ENCODE measurements at places on chromosomes 4 and X.

- DNase-seq: no peak
Measured at GRCh38 chr4:174383783-174384182, 100.1 kb downstream of the CEP44 start.

DNA sequence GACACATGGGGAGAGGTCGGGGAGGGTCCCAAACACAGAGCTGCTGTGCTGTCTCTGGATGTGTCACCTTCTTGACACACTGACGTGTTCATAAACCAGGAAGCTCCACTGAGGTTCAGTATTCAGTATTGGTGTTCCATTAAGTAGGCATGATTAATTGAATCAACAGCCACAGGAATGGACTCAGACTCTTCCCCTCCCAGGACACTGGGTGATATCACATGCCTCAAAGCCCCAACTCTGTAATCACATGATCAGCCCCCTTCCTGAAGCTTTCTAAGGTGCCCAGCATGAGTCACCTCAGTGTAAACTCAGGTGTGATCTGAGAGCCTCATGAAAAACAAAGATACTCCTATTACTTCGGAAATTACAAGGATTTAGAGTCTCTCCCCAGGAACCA, 21.1 kb upstream of the HNRNPD start:
- no peak for DNase-seq

- DNase-seq: peak; percentile 32
Measured at GRCh38 chr4:751676-752075, 46.0 kb downstream of the PCGF3 start.

GRCh38 chr4:106367072-106367471, 1.5 kb downstream of the GIMD1 start:
- DNase-seq: no peak

DNA sequence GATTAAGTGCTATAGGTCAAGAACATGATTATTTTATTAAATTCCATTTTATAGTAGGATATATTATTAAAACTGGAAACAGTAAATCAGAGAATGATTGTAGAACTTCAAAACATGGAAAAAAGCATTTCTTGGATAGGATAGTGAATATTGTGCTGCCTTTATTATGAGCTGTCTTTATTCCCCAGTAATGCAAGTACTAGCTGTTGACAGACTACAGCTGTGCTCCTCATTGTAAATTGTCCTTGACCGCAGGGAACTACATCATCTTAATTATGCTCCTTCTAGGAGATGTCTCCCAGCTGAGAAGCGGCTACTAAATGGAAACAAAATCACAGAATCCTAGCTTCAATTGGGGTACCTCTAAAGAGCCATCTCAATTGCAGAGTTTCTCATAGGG, 1457.2 kb upstream of the PCDH7 start:
- no peak for DNase-seq

DNA sequence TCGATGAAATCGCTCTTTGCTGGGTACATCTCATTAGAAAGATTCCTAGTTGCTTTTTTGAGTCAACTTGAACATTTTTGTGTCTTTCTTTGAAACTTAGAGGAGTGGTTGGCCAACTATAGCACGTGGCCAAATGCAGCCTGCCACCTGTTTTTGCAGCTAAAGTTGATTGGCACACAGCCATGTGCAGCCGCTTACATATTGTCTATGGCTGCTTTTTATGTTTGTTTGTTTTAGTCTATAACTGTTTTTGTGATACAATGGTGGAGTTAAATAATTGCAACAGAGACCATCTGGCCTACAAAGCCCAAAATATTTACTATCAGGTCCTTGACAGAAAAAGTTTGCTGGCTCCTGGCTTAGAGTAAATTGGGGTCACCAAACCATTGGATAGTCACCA, 86.3 kb downstream of the CLCN4 start:
- DNase-seq: no peak

- no peak for DNase-seq
Measured at GRCh38 chrX:137982472-137983172, 416.7 kb downstream of the ZIC3 start.

DNA sequence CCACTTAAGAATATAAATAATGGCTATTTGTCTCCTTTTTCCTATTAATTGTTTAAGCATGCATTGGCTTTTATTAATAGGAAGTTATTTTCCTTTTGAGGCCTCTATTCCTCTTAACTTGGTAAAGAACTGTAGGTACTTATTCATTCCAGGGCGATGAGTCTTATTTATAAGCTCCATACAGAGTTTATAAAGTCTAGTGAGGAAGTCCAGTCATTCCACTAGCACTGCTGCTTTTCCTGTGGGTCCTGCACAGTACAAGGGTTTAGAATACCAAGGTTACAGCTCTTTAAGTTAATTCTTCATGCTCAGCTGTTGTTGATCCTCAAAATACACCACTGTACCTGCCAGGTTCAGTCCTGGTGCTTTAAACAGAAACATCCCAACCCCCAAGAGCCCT, 28.5 kb upstream of the WNK3 start:
- no peak for DNase-seq

Measured in NCI-H1092 treated with DMSO at 0.1 percent for 48 hours (cell line).